ENCODE measurements at places on chromosomes 5 and 9. TPM values are rescaled to one million over a fixed set of nuclear protein-coding genes. Genes with fewer than 3 reads are reported as not detected.

The MEGF10 gene
- total RNA-seq: not detected

DNA sequence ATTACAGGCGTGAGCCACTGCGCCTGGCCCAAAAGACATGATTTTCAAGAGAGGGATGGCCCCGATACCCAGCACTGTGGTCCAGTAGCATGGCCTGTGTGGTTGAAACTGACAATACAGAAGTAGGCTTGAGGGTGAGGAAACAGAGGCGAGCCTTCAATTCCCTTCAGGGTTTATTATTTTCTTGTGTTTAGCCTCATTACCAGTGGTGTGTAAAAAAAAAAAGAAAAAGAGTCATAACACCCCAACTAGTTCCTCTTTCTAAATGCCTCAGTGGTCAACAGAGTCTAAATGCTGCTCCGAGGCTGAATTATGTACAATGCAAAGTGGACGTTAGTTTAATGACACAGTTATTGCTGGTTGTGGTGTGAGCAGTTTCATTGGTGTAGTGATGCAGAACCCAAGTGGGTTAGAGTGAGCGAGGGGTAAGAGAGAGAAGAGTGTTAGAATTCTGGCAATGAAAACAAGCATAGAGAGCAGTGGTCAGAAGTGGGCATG lies 58.8 kb downstream of the SNX30 start:
- no peak overlapping the region for H3K27ac ChIP-seq
- H3K4me1 ChIP-seq: peaks cover 12% of the 10 kb centered on the region
- no peaks in the 10 kb centered on the region for H3K27me3 ChIP-seq
- DNase-seq: no peak
- H3K4me3 ChIP-seq: no peak overlapping the region

- no peaks in the 10 kb centered on the region for H3K36me3 ChIP-seq
- H3K27me3 ChIP-seq: no peaks in the 10 kb centered on the region
- no peak overlapping the region for H3K4me3 ChIP-seq
- no peaks in the 10 kb centered on the region for H3K4me1 ChIP-seq
Observed at GRCh38 chr5:81601919-81602318, 149.0 kb downstream of the SSBP2 start.

GRCh38 chr5:159451197-159452052 lies 121.1 kb upstream of the IL12B start:
- no peak overlapping the region for H3K4me3 ChIP-seq
- DNase-seq: no peak
- H3K27me3 ChIP-seq: no peaks in the 10 kb centered on the region
- peaks cover 3% of the 10 kb centered on the region for H3K4me1 ChIP-seq

GRCh38 chr5:169512385-169512784 lies 71.2 kb upstream of the SPDL1 start:
- no peak for DNase-seq
- H3K27me3 ChIP-seq: no peaks in the 10 kb centered on the region
- no peak overlapping the region for H3K27ac ChIP-seq
- H3K4me1 ChIP-seq: no peaks in the 10 kb centered on the region

DNA sequence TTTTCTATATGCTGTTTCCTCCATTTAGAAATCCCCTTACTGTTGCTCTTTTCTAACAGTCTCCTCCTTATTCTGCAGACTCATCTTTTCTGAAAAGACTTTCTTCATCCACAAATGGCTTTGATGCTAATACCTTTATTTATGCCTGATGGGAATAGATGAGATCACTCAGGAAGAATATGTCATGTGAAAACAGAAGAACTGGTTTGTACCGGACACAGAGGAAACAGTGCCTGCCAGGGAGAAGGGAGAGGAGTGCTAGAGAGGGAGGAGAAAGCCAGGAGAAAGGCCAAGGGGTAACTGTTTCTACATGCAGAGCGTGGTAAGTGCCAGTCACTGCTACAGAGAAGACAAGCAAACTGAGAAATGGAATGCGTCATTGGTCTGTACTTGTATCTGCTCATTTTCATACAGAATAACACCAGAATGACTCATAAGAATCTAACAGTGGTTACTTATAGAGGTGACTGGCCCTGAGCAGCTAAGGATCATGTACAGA lies 45.9 kb upstream of the PJA2 start:
- H3K27ac ChIP-seq: no peak overlapping the region
- H3K27me3 ChIP-seq: no peaks in the 10 kb centered on the region
- H3K36me3 ChIP-seq: no peaks in the 10 kb centered on the region
- no peak overlapping the region for H3K4me3 ChIP-seq
- H3K4me1 ChIP-seq: no peaks in the 10 kb centered on the region
- DNase-seq: no peak

All from natural killer cell (primary cell).